ENCODE measurements at places on chromosomes 3 and 15. TPM values are rescaled to one million over a fixed set of nuclear protein-coding genes. Genes with fewer than 3 reads are reported as not detected.

RARB gene
- 10.4 TPM for total RNA-seq

SPINK8 gene
- total RNA-seq, result not detected

LSMEM2 gene
- total RNA-seq, result 0.09 TPM

XYLB gene
- total RNA-seq, result 4.3 TPM

SLC38A3 gene
- not detected for total RNA-seq

ITIH3 gene
- not detected for total RNA-seq

CLDN16 gene
- total RNA-seq, result not detected

PLCB2 gene
- 0.70 TPM for total RNA-seq

CYP1A1 gene
- 1.6 TPM for total RNA-seq

CSPG4 gene
- 0.06 TPM for total RNA-seq

ABHD2 gene
- total RNA-seq, result 73.9 TPM

POMGNT2 gene
- total RNA-seq, result 6.3 TPM

ZDHHC23 gene
- 4.4 TPM for total RNA-seq

CTXND1 gene
- 0.01 TPM for total RNA-seq

B3GALNT1 gene
- total RNA-seq, result 0.10 TPM

MUSTN1 gene
- not detected for total RNA-seq

ANKRD28 gene
- 43.6 TPM for total RNA-seq

FMN1 gene
- total RNA-seq, result 0.25 TPM

ERICH6 gene
- not detected for total RNA-seq

ACTC1 gene
- 0.17 TPM for total RNA-seq

TSEN2 gene
- 18.5 TPM for total RNA-seq

PLA2G4E gene
- not detected for total RNA-seq

PPP1R14D gene
- not detected for total RNA-seq

CD200R1 gene
- total RNA-seq, result 0.14 TPM

RETNLB gene
- total RNA-seq, result not detected

TP63 gene
- total RNA-seq, result 0.37 TPM

FSTL1 gene
- total RNA-seq, result 71.1 TPM

OSBPL10 gene
- total RNA-seq, result 13.0 TPM

SLC25A20 gene
- 11.1 TPM for total RNA-seq

LARP6 gene
- total RNA-seq, result 80.0 TPM

EIF2B5 gene
- 30.0 TPM for total RNA-seq
